ENCODE measurements at places on chromosomes 12 and 14. TPM values are rescaled to one million over a fixed set of nuclear protein-coding genes. Genes with fewer than 3 reads are reported as not detected.

DNA sequence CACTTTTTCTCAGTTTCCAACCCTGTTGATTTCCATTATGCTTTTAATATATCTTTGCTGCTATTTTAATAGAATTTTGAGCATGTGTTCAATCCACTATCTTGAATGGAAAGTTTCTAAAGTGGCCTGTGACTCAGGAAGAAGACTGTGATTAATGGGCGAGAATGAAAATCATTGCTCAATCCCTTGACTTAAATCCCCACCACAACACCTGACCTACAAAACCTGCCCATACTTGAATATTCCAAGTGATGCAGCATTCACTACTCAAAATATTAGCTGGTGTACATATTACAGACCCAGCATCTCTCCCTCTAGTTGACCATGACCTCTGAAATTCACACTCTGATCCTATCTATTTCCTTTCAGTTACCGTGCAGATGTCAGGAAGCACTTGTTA is 1.3 kb upstream of the OAS3 start:
- H3K27ac ChIP-seq = no peak overlapping the region
- H3K36me3 ChIP-seq = no peaks in the 10 kb centered on the region
- H3K4me3 ChIP-seq = no peak overlapping the region
- no peaks in the 10 kb centered on the region for H3K27me3 ChIP-seq
- no peak for DNase-seq

- H3K36me3 ChIP-seq = no peaks in the 10 kb centered on the region
- no peaks in the 10 kb centered on the region for H3K27me3 ChIP-seq
- DNase-seq = peak; percentile 82
- H3K27ac ChIP-seq = no peak overlapping the region
- H3K4me1 ChIP-seq = no peaks in the 10 kb centered on the region
- no peak overlapping the region for H3K4me3 ChIP-seq
Observed at GRCh38 chr12:27821259-27821973, 41.4 kb upstream of the MANSC4 start.

DNA sequence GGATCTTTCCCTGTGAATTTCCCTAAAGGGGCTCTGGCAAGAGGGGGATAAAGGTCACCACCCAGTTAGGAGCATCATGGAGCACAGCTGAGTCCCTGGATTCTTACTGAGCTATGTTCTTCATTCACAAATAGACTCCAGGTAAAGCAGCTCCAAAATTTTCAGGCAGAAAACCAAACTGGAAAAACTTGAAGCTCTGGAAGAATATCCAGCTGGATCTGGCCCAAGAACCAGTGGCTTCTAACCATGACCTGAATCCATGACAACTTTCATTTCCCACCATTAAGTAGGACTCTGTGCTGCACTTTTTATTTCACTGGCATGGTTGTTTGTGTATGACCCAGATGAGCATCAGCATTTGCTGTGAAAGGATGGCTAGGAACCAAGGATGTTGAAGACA is 180.4 kb upstream of the FKBP4 start:
- H3K27ac ChIP-seq = no peak overlapping the region
- no peak for DNase-seq
- H3K27me3 ChIP-seq = no peaks in the 10 kb centered on the region
- H3K4me1 ChIP-seq = no peaks in the 10 kb centered on the region
- H3K36me3 ChIP-seq = no peaks in the 10 kb centered on the region

Gene PPP1R1A
- 26.2 TPM for polyA plus RNA-seq

- DNase-seq = peak; percentile 54
- no peak overlapping the region for H3K4me3 ChIP-seq
- H3K27ac ChIP-seq = no peak overlapping the region
Observed at GRCh38 chr12:23055004-23055403, 430.0 kb downstream of the ETNK1 start.

GRCh38 chr14:54267172-54267571 is 129.6 kb upstream of the CDKN3 start:
- H3K36me3 ChIP-seq = no peaks in the 10 kb centered on the region
- no peak for DNase-seq
- no peaks in the 10 kb centered on the region for H3K4me1 ChIP-seq

Gene BCL11B
- 0.50 TPM for polyA plus RNA-seq

GRCh38 chr12:56773113-56773512 is 10.0 kb downstream of the HSD17B6 start:
- no peaks in the 10 kb centered on the region for H3K4me1 ChIP-seq
- no peaks in the 10 kb centered on the region for H3K36me3 ChIP-seq

- no peak overlapping the region for H3K4me3 ChIP-seq
- H3K27me3 ChIP-seq = no peaks in the 10 kb centered on the region
- H3K27ac ChIP-seq = no peak overlapping the region
- H3K36me3 ChIP-seq = no peaks in the 10 kb centered on the region
- H3K4me1 ChIP-seq = peaks cover 7% of the 10 kb centered on the region
Observed at GRCh38 chr14:55942826-55943225, 175.4 kb upstream of the PELI2 start.

Gene CLBA1
- 5.1 TPM for polyA plus RNA-seq

DNA sequence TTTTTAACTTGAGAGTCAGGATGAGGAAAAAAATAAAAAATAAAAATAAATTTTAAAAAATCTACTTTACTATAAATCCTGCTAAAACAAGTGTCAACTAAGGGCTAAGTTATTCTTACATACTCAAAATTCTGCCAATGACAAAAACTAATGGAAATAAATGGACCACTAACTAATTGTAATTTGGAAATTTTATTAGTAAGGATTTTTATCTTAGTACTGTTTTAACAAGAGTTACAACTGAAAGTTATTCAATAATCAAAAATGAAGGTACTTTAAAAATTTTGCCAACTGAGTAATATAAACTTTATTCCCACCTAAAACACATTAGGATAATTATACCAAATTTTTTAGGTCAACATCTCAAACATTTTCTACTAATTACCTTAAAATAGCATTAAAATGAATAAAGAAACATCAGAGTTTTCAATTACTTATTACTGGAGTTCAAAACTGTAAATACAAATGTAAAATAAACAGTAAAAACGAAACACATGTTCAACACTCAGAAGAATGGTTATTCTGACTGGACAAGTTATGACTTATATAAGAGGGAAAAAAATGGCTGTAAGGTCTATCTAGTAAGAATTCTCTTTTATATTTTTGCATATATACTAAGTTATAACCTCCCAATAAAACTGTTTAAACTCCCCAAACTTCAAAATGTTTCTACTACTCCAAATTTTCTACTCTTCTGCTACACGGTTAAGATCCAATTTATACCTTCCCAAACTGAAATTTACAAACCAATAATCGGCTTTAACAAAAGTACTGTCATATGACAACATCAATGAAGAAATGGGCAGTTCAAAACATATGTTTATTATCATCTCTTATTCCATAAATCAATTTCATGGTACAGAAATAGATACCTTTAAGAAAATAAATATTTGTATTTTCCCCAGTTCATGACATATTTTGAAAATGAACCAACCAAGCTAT is 2.7 kb downstream of the HECTD1 start:
- no peaks in the 10 kb centered on the region for H3K27me3 ChIP-seq
- no peak for DNase-seq
- peak overlapping the region; percentile 58 for H3K4me3 ChIP-seq
- peaks cover 12% of the 10 kb centered on the region for H3K4me1 ChIP-seq
- H3K36me3 ChIP-seq = no peaks in the 10 kb centered on the region
- peak overlapping the region; percentile 16 for H3K27ac ChIP-seq

Gene TSHR
- polyA plus RNA-seq = 0.83 TPM

DNA sequence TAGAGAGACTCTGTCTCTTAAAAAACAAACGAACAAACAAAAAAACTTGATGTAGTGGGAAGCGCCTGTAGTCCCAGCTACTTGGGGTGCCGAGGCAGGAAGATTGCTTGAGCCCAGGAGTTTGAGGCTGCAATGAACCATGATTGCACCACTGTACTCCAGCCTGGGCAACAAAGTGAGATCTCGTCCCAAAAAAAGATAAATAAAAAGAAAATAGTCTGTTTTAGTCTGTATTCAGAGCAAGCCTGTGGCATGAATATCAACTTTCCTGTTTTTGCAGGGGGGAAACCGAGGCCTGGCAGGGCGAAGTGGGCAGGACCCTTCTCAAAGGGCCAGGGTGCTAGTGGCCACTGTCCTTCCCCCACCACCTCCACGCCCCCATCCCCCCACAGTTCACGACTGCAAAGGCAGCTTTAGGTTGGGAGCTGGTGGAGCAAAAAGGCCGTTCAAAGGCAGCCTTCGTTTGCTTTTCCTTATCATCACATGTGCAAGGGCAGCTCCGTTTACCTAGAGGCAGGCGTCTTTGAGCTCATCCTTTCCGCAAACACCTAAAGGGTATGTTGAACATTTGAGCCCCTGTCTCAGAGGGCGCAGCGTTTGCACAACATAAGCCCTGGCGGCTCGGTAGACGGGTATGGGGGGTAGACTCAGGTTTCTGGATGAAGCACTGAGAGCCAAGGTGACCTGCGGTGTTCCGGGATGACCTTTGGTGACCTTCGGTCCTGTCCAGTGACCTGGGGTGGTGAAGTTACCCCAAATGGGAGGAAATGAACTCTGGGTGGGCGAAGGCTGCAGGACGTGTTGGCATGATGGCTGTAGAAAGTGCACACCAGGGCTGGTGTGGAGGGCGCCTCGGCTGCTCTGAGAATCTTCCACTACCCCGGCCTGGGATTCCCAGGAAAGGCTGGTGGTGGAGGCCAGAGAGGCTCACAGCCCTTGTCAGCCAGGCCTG is 8.7 kb upstream of the MEG3 start:
- peak; percentile 47 for DNase-seq
- H3K27me3 ChIP-seq = no peaks in the 10 kb centered on the region
- no peaks in the 10 kb centered on the region for H3K36me3 ChIP-seq

Gene IL22
- polyA plus RNA-seq = not detected

DNA sequence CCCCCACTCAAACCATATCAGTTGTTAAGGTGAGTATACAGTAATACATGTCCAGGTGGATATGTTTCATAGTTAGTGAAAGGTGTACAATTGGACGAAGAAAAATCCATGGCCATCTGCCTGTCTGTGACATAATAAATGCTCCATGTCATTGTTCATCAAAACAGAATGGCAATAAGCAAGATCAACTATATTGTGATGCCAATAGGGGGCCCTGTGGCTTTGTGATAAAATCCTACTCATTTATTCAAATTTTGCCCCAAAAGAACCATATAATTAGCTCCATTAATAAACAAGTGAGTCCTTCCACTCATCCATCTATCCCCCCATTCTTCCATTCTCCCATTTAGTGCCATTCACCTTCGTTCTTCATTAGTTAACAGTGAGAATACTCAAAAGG is 102.0 kb downstream of the MGST1 start:
- no peaks in the 10 kb centered on the region for H3K36me3 ChIP-seq
- H3K27ac ChIP-seq = no peak overlapping the region
- no peaks in the 10 kb centered on the region for H3K4me1 ChIP-seq

- H3K27ac ChIP-seq = no peak overlapping the region
- no peaks in the 10 kb centered on the region for H3K27me3 ChIP-seq
- no peak for DNase-seq
- no peak overlapping the region for H3K4me3 ChIP-seq
- no peaks in the 10 kb centered on the region for H3K36me3 ChIP-seq
- no peaks in the 10 kb centered on the region for H3K4me1 ChIP-seq
Observed at GRCh38 chr14:60815371-60815770, 80.8 kb downstream of the MNAT1 start.

DNA sequence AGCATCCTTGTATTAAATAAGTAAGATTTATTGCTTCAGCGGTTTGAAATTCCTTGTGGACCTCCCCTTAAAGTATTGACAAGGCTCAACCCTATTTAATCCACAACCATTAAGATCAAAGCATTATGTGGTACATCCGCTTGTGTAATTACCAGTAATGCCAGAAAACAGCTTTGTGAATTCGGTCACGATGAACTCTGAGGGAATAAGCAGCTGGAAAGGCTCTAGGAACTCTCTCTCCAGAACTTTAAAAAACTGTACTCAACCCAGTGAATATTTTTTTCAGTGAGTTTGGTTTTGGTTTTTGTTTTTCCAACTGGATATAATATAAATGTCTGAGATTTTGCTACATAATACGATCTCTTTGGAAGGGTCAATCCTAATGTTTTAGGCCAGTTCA is 49.3 kb upstream of the DIO2 start:
- no peaks in the 10 kb centered on the region for H3K4me1 ChIP-seq
- H3K4me3 ChIP-seq = no peak overlapping the region
- no peaks in the 10 kb centered on the region for H3K36me3 ChIP-seq

DNA sequence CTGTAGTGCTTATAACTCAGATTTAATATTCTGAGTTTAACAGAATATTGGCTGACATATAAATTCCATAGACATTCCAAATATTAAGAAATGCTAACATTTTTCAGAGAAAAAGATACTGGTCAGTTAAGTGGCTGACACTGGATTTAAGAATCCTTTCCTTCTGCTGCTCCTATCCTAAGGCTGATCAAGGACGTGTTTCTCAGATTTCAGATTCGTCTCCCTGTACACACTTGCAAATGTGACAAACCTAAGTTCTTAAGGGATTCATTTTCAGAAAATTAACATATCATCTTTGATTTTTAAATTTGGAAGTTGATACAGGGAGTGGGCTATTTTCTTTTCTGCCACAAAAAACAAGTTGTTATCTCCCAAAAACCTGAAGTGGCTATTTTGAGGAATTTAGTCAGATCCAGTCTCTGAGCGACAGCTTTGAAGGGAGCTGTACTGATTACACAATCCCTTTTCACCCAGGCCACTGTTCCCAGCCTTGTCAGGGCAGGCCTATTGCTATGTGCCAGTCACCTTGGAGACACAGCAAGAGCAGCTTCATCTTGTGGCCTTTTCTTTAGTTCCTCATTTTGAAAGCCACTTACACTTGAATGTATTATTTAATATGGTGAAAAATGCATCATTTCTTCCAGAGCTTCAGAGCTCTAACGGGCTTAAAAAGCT is 370.6 kb downstream of the KCNH5 start:
- H3K4me3 ChIP-seq = no peak overlapping the region
- H3K27ac ChIP-seq = no peak overlapping the region

Gene USP44
- not detected for polyA plus RNA-seq

DNA sequence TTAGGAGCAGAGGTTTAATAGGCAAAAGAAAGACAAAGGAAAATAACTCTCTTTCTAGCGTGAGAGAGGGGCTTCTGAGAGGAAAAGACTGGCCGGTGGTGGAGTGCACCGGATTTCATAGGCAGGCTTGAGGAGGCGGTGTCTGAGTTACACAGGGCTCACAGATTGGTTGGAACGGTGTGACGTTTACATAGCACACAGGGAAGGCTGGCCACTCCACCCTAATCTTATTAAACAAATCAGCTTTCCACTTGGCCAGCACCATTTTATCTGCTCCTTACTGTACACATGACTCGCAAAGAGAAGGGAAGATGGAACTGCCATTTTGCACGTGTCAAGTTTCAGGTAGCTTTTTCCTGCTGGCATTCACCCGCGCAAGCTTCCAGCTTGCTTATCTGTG is 587.7 kb downstream of the RPL10L start:
- no peaks in the 10 kb centered on the region for H3K4me1 ChIP-seq
- no peak overlapping the region for H3K27ac ChIP-seq
- H3K4me3 ChIP-seq = no peak overlapping the region
- no peaks in the 10 kb centered on the region for H3K36me3 ChIP-seq
- DNase-seq = peak; percentile 6

Gene GXYLT1
- polyA plus RNA-seq = 9.0 TPM

GRCh38 chr12:122878780-122879612 is 16.9 kb downstream of the VPS37B start:
- H3K27ac ChIP-seq = no peak overlapping the region
- H3K4me1 ChIP-seq = peaks cover 22% of the 10 kb centered on the region
- no peak for DNase-seq
- no peaks in the 10 kb centered on the region for H3K27me3 ChIP-seq
- H3K36me3 ChIP-seq = no peaks in the 10 kb centered on the region

- no peak overlapping the region for H3K27ac ChIP-seq
- H3K36me3 ChIP-seq = no peaks in the 10 kb centered on the region
- H3K4me1 ChIP-seq = no peaks in the 10 kb centered on the region
- no peak for DNase-seq
Observed at GRCh38 chr14:79571366-79571765, 639.9 kb downstream of the DIO2 start.

- DNase-seq = no peak
- H3K4me1 ChIP-seq = no peaks in the 10 kb centered on the region
- no peak overlapping the region for H3K27ac ChIP-seq
- no peak overlapping the region for H3K4me3 ChIP-seq
Observed at GRCh38 chr12:86139671-86140070, 116.5 kb downstream of the MGAT4C start.
